ENCODE measurements at places on chromosomes 13 and 19.

DNA sequence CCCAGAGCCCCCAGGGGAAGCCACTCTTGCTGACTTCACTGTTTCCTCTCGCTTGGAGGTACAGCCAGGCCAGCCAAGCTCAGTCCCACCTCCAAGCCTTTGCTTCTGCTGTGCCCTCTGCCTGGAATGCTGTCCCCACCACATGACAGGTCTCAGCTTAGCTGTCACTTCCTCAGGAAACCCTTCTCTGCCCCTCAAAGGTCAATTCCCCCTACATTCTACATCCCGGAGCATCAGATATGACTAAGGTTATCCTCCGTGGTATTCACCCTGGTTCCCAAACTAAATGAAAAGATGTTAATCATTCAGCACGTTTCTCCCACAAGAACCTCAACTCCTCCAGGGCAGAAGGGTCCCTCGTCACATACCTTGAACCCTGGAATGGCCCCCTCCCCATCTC is 53.5 kb downstream of the PTPRS start:
- DNase-seq: no peak

- no peak for DNase-seq
Observed at GRCh38 chr13:78201411-78201810, 282.8 kb upstream of the EDNRB start.

- no peak for DNase-seq
Observed at GRCh38 chr19:33559996-33560395, 38.4 kb upstream of the PEPD start.

DNA sequence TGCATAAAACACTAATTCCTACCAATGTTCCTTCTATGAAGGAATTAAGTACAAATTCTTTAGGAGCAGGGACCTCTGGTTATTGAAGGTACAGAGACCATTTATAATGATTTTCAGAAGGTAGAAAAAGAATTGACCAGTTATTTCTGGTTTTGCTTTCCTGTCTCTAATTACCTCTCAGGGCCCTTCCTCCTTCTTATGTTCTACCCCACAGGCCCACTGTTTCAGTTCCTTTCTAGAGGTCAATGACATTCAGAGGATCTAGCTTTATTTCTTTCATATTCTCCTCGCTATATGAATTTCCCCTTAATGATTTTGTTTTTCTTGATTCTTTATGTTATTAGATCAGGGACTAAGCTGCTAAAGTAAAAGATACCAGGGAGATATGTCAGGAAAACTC is 345.0 kb upstream of the SPRY2 start:
- no peak for DNase-seq

All from activated CD4-positive, alpha-beta T cell treated with anti-CD3 and anti-CD28 coated beads for 4 hours (primary cell).